Kidney (tissue), 22 donors: ENCODE measurements at places on chromosomes 7 and 10. TPM values are rescaled to one million over a fixed set of nuclear protein-coding genes. Genes with fewer than 3 reads are reported as not detected.

DNA sequence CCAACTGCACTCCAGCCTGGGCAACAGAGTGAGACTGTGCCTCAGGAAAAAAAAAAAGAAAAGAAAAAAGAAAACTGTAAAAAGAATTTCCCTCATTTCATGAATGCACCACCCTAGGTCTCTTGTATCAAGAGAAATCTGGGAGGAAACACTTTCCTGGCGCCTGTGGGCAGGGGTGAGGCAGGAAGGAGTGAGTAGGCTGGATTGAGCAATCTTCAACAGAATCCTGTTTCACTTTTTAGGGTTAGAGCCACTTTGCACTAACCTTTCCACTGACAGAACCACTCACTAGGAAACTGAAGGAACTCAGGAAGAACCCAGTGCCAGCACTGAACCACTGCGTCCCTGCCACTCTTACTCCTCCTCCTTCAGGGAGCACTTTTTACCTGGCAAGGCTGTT lies 282.1 kb downstream of the CCDC3 start:
- DNase-seq = no peak

DNA sequence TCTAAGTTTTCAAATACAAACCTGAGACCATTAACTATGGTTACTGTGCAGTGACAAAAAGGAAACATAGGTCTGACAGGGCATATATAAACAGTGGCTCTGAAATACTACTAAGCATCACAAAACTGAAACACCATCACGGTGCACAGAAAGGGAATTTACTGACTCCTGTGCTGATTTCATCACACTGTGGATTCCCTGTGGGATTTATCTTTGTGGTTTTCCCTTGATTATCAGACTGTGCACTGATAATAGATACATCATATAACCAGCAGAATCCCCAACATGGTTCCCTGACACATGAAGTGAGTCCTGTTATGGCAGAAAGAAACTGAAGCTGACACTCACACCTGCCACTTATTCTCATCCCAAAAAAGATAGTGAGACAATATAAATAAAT lies 676.3 kb upstream of the KCND2 start:
- no peak for DNase-seq

GRCh38 chr7:1214516-1214915 lies 18.2 kb upstream of the UNCX start:
- DNase-seq = no peak

- no peak for DNase-seq
These were observed 31.3 kb downstream of the PFKP start for GRCh38 chr10:3098689-3099088.

CABCOCO1 gene
- 2.3 TPM for total RNA-seq
